ENCODE measurements at places on chromosomes 3 and 15.

- DNase-seq: no peak
Measured at GRCh38 chr3:167929968-167930367, 165.8 kb downstream of the GOLIM4 start.

DNA sequence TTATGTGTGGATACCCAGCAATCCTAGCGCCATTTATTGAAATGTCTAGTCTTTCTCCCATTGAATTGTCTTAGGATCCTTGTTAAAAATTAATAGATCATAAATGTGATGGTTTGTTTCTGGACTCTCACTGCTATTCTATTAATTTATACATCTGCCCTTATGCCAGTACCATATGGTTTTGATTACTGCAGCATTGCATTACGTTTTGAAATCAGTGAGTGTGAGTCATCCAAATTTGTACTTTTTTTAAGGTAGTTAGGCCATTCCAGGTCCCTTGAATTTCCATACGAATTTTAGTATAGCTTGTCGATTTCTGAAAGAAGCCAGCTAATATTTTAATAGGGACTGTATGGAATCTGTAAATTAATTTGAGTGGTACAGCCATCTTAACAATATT, 648.6 kb upstream of the ZNF385D start:
- no peak for DNase-seq

- no peak for DNase-seq
Measured at GRCh38 chr15:90449206-90449735, 61.2 kb downstream of the IQGAP1 start.

GRCh38 chr15:91926908-91927270, 73.4 kb downstream of the SLCO3A1 start:
- no peak for DNase-seq

- no peak for DNase-seq
Measured at GRCh38 chr3:24004171-24004938, 59.3 kb downstream of the NR1D2 start.

- DNase-seq: no peak
Measured at GRCh38 chr3:186432189-186432588, 70.2 kb upstream of the DGKG start.

- no peak for DNase-seq
Measured at GRCh38 chr3:72426618-72427397, 421.4 kb downstream of the SHQ1 start.

DNA sequence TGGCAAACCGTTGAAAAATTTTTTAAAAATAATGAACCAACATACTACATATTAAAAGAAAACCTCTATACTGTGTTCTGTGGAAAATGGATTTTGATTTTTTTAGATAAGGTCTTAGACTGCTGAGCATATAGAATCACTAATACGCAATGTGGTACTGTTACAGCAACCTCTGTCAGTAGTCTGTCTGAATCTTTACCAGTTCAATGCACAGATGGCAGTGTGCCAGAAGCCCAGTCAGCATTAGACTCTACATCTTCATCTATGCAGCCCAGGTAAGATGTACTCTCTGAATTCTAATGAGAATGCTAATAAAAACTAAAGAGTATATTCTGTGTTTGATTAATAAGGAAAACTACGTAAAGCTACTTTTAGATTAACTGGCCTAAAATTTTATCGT, 31.3 kb upstream of the FAH start:
- no peak for DNase-seq

GRCh38 chr3:45950686-45951600, 7.7 kb downstream of the CXCR6 start:
- DNase-seq: no peak

DNA sequence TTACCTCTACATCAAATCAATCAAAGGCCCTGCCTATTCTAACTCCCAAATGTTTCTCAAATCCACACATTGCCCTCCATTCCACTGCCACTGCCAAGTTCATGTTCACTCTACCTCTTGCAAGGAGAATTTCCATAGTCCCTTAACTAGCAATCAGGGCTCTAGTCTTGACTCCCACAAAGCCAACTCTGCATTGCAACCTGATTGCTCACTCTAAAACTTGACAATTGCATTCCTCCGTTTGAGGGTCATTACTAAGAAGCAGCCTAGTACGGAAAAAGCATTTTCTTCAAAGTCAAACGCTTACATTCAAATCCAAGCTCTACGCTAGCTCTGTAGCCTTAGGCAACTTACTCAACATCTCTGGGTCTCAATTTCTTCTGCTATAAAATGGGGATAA, 1.2 kb downstream of the CPA3 start:
- no peak for DNase-seq

DNA sequence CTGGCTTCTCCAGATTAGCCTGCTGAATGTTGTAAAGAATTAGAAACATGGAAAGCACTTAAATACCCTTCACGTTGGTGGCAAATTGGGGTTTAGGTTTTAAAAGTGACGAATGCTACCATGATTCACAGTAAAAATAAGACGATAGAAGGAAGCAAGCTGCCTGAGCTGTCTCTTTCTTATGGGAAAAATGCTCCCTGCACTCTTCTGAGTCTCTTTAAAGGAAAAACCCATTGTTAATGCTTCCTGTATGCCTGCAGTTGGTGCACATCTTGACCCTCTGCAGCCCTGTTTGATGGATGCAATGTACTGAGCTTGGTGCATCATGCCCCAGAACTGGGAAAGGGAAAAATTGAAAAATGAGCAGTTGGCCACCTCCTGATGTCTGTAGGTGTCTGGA, 258.6 kb upstream of the RASGRP1 start:
- no peak for DNase-seq

DNA sequence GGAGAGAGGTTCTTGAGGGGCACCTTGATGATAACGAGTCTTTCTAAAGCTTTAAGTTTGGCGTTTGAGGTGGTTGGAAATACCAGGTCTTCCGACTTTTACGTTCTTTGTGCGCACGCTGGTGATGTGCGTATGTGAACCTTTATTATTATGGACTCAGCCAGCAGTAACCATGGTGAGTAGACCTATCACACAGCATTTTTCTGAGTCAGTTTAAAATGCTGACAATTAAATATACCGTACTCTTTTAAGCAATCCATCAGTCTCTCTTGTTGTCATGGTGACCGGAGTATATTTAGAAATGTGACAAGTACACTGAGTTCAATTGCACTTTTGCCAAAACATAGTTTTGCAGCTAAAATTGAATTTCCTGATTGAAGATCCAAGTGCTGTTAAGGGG, 172.2 kb downstream of the LPP start:
- DNase-seq: no peak

- DNase-seq: no peak
Measured at GRCh38 chr15:72724028-72724427, 38.0 kb downstream of the BBS4 start.

DNA sequence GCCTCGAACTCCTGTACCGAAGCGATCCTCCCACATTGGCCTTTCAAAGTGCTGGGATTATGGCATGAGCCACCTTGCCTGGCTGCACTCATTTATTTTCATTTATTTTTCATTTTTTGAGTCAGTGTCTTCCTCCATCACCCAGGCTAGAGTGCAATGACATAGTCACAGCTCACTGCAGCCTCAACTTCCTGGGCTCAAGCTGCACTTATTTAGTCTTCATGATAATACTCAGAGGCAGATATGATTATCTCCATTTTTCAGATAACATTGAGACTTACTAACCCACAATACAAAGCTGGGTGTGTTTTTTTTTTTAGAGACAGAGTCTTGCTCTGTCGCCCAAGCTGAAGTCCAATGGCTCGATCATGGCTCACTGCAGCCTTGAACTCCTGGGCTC, 10.0 kb downstream of the PRKCI start:
- no peak for DNase-seq

DNA sequence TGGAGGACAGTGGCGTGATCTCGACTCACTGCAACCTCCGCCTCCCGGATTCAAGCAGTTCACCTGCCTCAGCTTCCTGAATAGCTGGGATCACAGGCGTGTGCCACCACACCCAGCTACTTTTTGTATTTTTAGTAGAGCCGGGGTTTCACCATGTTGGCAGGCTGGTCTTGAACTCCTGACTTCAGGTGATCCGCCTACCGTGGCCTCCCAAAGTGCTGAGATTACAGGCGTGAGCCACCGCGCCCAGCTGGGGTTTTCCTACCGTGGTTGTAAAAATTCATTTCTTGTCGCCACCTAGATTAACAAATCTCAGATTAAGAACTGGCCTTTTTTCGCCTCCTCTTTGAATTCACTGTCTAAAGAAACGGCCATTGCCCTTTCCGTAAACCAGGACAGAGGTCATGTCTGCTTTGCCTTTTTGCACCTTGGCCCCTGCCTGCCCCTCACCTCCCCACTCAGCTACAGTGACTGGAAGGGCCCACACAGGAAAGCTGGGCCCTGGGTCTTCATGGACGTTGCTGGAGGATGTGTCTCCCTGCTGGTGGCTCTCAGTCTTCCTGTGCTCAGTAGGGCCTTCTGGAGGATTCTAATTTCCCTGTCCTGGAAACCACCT, 17.2 kb downstream of the ZNF710 start:
- no peak for DNase-seq

DNA sequence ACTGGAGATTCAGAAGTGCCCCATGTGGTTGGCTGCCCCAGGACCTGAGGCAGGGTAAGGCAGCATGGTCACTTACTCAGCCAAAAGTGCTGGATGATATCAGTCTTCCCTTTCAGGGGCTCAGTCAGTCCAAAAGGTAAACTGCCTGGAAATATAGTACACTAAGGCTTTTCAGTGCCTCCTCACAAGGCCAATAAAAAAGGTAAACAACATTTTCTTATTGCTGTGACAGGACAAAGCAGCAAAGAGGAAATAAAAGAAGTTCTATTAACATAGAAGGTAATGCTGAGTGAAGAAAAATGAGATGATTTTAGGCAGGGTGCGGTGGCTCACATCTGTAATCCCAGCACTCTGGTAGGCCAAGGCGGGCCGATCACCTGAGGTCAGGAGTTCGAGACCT, 66.5 kb upstream of the CDAN1 start:
- no peak for DNase-seq

DNA sequence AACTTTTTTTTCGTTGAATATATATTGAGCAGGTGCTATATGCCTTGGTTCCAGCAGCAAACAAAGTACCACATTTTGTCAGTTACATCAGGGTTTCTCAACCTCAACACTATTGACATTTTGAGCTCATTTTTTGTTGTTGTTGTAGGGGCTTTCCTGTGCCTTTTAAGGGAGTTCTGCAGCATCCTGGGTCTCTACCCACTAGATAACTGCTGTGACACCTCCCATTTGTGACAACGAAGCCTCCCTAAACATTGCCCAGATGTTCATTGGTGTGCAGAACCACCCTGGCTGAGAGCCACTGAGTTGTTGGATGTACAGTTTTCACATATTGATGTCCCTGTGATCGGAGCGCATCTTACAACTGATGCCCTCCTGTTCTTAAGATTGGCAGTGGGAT, 382.6 kb downstream of the PTPRG start:
- DNase-seq: no peak

DNA sequence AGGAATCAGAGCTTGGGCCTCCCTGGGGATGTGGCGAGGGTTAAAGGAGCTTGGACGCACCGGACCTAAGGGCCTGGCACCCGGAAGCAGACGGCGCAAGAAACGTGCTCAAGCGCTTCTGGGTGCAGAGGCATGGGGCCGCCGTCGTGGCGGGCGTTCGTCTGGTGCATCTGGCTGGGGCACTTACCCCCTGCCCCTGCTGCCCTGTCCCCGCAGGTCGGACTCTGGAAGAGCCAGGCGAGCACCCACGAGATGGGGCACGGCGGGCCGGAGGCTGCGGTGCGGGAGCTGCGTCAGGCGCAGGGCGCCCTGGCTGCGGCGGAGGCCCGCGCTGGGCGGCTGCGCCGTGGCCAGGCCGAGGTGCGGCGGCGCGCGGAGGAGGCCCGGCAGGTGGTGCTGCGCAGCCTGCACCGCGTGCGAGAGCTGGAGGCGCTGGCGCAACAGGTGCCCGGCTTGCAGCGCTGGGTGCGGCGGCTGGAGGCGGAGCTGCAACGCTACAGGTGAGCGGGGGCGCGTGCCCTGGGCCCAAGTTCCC, 2.5 kb downstream of the EFCC1 start:
- no peak for DNase-seq

DNA sequence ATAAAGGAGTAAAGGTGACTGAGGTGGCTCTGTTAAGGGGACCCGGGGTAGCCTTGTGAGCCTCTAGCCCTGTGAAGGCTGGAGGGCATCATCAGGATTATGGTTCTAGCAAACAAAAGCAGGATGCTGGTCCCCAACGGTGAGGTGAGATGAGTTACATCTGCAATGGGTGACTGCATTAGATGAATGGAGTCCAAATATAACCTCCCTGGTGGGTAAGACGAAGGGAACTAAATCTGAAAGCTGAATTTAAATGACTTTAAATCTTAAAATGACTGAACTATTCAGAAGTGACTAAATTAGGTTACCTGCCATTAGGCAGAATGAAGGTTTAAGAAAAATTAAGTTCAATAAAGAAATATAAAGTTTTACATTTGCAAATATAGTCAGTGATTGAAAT, 4.6 kb upstream of the HLTF start:
- DNase-seq: no peak

GRCh38 chr15:88792342-88793282, 10.6 kb upstream of the ACAN start:
- DNase-seq: no peak

DNA sequence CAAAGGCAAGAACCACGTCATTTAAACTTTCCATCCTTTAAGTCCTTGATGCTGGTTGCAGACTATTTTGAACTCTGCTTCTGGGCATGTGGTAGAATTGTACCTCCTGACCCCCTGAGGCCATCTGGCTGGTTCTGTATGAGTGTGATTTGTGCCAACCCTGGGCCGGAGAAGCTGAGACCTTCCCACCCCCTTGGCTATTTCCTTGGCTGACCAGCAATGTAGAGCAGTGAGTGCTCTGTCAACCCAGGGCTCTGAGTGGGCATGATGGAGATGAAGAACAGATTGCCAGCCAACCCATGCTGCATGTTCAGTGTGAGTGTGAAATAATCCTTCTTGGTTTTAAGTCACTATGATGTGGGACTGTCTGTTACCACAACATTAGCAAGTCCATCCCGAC, 82.1 kb upstream of the RASGRP1 start:
- DNase-seq: no peak

DNA sequence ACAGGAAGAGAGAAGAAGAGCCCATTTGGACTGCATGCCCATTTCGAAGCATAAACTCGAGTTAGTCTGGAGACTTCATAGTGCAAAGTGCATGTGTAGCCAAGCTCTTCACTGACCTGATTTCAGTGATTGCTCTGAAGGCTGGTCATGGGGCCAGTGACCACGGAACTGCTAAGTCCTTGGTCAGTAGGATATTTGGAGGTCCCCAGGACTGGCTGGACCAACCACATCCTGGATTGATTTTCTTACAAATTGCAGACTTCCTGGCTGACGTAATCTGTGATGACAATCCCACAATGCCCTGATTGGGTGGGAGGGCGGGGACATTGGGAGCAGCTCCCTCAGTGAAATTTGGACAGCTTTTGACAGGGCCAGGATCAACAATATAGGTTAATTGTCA, 233.4 kb downstream of the CACNA2D3 start:
- no peak for DNase-seq
